NCI-H226 (cell line): ENCODE measurements at places on chromosomes 12 and 14.

GRCh38 chr12:62873116-62873825 is 61.7 kb downstream of the PPM1H start:
- no peak for DNase-seq

DNA sequence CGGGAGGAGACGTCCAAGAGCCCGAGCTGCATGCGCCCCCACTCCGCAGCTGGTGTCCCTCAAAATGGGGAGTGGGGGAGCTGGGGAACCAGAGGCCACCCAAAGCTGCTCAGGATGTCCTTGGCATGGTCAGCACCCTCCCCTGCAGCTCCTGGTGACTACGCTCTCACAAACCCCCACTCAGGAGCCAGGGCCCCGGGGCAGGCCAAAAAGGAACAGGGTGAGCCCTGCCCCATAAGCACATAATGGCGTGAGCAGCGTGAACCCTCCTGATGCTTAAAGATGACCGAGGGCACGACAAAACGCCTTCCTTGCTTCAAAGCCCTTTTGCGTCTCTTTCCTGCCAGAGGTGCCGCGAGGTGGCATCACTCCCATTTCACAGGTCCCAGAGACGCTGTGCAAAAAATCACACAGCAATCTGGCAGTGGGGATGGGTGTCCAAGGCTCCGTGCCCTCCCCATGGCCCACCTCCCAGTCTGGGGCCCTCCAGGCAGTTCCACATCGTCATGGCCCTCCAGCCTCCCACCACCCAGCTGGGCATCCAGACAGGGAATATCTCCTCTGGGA is 13.5 kb downstream of the NCOR2 start:
- no peak for DNase-seq

- no peak for DNase-seq
Observed at GRCh38 chr12:1779783-1780182, 40.6 kb upstream of the LRTM2 start.

DNA sequence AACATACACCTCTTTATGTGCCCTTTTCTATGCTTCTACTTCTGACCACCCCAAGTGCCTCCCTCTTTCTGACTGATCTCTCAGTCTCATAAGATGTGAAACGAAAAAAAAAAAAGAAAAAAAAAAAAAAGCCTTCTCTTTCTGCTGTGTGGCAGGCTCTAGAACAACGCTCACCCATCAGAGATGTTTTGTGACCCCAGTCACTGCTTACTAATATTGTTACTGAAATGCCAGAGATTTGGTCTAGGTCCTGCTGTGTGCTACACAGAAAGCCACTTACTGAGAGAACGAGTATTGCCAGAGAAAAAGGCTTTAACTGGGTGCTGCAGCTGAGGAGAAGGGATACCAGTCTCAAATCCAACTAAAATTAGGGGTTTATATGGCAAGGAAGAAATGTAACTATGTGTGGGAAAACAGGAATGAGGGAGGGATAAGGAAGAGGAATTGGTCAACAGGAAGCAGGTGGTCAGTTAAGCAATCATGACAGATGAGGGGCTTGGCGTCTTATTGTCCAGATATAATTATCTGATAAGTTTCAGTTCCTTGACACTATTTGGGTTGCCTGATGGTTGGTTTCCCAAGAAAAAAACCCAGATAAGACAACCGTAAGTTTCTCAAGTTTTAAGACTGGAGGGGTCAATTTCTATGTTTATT is 149.0 kb downstream of the NAV3 start:
- DNase-seq, result peak; percentile 72

DNA sequence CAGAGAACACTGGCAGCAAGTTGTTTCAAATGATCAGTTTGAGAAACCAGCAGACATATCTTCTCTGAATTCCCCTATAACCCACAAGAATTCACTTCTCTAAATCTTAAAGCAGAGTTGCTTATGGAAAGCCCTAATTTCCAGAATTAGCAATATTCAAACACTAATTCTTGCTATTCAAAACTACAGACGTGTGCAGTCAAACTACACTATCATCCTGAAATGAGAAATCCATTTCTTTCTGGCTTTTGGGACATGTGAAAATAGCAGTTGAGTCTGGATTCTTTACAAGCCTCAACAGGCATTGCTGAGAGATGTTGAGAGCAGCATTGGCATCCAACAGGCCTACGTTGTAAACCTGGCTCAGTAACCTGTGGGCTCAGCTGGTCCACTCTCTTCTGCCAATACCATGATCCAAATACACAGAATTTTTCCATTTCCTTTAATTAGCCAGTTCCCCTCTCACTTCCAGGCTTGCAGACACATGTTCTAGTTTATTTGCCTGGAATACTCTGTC is 74.6 kb upstream of the TMTC1 start:
- no peak for DNase-seq

- DNase-seq, result no peak
Observed at GRCh38 chr12:22357531-22357930, 23.0 kb upstream of the ST8SIA1 start.

- no peak for DNase-seq
Observed at GRCh38 chr14:85438481-85438942, 91.4 kb upstream of the FLRT2 start.

DNA sequence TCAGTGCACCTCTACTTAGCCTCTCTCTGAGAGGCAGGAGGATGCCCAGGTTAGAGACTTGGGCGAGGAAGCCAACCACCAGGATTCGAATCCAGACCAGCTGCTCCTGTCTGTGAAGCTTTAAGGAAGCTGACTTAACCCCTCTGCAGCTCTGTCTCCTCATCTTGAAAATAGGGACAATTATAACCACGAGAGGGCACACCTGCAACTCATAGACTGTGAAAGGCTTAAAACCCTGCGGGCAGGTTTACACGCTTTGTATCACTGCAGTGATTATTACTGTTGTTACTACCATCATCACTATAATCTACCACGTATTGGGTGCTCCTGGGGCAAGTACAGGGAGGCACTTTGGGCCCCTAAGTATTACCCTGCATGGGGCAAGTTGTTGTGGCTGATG is 379.8 kb downstream of the VRK1 start:
- no peak for DNase-seq

- DNase-seq, result peak; percentile 65
Observed at GRCh38 chr14:22190411-22191191, 398.4 kb downstream of the DAD1 start.

- DNase-seq, result peak; percentile 66
Observed at GRCh38 chr14:81400852-81401251, 728 bp upstream of the STON2 start.

GRCh38 chr12:55670276-55670675 is 33.6 kb downstream of the OR10P1 start:
- DNase-seq, result no peak
